GM12892 (cell line): ENCODE measurements at places on chromosomes 7 and 10.

DNA sequence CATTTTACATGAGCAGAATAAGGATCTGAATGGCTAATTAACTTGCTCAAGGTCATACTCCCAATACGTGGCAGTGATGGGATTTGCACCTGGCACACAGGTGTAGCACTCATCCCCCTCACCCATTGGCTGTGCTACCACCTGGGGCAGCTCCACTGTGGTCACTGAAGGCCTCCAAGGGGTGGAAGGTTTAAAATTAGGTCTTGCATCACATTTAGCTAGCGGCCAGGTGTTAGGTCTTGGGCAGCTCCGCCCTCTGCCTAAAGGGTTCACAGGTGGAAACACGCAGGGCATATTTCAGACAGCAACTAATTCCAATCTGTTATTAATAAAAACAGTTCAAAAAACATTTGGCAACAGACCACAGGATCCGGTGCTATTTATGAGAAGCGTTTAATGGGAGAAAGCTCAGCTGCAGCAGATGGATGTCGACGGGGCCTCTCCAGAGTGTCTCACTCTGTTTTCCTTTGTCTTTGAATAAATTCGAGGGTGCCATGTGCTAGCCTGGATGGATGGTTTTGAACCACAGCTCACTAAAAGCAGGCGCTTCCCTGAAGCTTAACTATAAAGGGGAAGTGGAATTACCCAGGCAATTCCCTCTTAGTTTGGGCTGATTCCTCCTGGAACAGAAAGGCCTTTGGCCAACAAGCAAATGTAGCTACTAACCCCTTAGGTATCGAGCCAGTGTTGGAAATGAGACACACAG, 1017.6 kb downstream of the TYW1 start:
- no peak for DNase-seq

GRCh38 chr10:24974976-24975375, 22.6 kb upstream of the PRTFDC1 start:
- DNase-seq = no peak

DNA sequence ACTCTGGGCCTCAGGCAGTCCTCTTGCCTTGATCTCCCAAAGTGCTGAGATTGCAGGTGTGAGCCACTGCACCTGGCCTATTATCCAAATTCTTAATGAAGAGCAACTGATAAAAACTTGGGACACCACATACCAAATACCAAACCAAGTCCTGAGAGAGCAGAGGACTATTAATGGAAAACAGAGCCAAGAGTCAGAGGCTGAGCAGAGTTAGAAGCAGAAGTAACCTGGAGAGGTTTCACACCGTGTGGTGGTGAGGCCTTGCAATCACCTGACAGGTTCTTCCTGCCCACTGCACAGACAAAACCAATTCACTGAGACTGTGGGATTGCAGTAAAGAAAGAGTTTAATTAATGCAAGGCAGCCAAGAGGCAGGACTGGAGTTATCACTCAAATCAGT, 16.0 kb downstream of the SSMEM1 start:
- DNase-seq = no peak

- no peak for DNase-seq
Observed at GRCh38 chr7:157767506-157768197, 430.8 kb downstream of the DNAJB6 start.

DNA sequence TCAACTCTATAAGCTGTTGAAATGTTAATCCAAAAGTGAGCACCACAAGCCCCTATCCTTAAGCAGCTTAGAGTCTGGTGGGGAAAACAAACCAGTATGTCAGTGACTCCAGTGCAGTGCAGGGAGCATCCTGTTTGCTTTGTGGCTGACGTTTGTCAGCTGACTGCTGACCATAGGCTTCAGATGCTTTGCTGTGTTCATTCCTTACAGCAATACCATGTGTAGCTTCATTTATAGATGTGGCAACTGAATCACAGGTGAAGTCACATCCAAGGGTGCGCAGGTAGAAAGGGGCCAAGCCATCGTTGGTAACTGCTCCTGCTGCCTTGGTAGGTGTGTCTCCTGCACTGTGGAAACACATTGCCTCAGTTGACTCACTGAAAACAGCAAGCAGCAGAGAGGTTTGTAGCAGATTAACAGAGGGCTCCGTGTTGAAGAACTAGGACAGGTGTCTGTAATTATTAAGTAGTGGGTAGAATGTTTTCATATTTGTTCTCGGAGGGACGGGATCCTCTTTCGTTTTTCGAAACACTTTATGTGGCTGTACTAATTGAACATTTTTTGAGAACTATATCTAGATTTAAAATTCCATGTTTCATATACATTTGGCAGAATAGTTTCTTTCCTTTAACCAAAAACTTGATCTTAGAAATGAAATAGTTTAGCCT, 2.0 kb downstream of the INSIG1 start:
- DNase-seq = no peak

DNA sequence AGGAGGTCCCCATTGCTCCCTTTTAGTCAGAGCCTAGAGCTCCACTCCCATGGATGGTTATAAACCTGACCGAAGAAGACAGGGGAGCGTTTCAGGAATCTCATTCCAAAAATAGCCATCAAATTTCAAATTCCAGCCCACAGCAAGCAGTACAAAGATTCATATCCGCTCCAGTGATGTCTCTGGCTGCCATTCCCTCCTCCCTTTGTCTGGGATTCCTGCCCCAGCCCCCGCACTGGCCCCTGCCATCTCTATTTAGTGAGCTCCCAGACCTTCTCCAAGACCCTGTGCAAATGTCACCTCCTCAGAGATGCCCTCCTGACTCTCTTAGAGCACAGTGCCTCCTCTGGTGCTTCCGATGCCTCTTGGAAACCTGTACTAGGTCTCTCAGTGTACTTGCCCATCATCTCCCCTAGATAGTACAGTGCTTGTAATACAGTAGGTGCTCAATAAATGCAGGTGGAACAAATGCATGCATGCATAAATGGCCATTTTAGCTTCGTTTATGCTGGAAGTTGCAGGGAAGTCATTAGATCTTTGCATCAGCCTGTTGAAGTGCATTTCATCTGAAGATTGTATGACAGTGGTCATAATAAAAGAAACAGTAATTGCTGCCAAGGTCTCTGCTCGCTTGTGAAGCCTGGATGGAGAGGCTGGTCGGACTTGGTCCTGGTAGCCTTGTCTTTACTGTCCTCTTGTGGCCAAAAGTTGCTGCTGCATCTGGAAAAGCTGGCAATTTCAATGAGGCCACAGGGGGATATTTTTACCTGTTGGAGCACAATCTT, 32.0 kb upstream of the HABP2 start:
- peak; percentile 33 for DNase-seq

DNA sequence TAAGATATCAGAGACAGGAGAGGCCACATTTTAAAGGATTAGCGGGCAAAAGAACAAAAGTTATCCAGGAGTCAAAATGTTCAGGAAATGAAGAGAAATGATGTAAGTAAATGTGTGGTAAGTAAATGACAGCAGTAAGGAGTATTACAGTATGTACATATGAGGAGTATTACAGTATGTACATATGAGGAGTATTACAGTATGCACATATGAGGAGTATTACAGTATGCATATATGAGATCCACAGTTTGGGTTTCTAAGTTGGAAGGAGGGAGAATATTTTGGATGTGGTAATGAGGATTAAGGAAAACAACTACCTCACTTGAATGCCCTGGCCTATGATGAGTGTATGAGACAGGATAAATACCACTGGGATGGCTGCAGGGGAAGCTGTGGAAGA, 192.4 kb upstream of the DGKB start:
- no peak for DNase-seq

DNA sequence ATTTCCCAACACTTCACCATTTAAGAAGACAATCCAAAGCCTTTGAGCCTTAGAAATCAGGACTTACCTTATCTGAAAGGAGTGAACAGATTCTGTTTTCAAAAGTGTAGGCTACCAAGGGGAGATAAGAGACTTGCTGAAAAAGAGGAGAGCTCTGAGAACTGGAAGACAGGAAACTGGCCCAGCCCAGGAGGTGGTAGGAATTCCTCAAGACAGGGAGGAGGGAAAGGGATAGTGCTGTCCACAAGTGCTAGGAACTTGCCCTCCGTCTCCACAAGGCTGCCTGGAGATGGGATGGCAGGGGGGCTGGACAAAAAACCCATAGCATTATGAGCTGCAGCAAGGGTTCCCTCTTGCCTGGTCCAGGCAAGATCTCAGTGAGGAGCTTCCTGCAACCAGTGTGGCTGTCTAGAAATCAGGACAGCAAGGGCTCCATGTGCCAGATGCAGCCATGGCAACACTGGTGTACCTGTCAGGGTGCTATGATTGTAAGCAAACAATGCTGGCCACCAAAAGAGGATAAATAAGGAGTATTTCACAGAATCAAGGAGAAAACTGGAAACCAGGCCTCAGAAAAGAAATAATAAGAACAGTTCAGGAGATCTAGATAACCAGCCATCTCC, 22.7 kb upstream of the FRMD4A start:
- DNase-seq = no peak

DNA sequence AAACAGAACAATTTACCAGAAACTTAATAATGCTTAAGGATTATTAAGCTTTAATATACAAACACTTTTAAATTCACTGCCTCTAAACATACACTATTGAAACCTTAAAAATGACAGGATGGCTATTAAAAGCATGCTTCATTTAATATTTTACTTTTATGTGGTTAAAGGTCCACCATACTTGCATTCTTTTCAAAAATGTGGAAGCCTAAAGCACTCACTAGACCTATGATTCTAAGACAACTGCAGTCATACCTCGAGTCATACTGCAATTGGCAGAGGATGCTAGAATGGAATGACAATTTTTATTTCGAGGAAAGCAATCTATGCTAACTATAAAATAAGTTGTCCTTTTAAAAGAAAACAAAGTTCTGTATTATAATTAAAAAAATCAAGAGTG, 85.3 kb downstream of the PIP4K2A start:
- DNase-seq = no peak

DNA sequence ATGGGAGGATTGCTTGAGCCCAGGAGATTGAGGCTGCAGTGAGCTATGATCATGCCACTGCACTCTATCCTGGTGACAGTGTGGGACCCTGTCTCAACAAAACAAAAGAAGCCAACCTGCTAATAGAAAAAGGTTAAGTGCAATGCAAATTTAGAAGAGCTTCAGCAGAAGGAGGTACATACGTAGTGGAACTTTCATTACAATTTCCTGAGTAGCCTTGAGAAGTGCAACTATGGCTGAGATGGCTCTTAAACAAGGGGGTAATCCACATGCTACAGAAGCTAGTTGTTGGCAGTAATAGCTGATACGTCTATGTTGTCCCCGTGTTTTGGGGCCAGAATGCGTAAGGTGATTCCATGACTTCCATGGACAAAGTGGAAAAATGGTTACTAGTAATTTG, 10.7 kb upstream of the NT5C3A start:
- DNase-seq = no peak

- no peak for DNase-seq
Observed at GRCh38 chr7:104206841-104207240, 972 bp downstream of the ORC5 start.

- DNase-seq = no peak
Observed at GRCh38 chr7:151015967-151016366, 8.3 kb downstream of the ATG9B start.

DNA sequence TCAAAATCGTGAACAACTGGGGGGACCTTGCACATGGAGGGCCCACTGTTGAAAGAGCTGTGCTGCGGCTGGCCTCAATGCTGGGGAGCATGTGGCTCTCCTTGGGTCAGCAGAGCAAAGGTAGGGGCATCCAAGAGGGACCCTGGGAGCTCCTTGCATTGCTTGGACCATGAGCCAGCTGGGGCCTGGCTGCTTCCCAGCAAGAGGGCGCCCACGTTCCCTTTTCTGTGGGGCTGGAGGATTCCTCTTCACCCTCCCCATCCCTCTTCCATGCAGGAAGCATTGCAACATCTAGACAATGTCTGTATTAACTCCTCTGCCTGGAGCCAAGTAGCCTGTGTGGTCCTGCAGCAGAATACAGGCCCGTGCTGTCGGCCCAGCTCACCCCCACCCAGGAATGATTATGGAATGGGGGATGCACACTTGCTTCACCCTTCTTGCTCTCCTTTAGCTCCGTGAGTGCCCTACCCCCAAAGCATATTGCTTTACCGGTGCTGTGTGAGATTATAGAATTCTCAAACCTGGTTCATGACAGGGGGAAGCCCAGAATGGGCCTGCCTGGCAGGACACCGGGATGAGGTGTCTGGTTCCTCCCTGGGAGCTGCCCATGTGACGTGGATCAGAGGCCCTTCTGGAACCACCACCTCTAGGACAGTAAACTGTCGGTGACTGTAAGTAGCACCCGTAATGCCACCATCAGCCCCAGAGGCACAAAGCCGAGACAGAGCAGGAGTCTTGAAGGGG, 61.9 kb downstream of the SYPL1 start:
- DNase-seq = no peak

DNA sequence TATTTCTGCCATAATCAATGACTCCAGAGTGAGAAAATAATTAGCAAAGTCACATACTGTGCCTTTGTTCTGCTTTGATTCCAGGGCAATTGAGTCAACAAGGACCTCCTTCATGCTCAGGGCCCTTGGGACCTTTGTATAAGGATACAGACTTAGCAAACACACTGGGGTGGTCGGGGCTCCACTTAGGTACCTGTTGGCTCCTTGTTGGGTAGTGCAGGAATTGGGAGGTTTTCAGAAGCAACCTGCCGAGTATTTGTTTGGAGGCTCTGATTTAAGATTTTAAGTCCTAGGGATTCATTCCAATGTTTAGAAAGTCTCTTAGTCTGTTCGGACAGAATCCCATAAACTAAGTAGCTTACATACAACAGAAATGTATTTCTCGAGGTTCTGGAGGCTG, 3.0 kb downstream of the ADCK2 start:
- no peak for DNase-seq

DNA sequence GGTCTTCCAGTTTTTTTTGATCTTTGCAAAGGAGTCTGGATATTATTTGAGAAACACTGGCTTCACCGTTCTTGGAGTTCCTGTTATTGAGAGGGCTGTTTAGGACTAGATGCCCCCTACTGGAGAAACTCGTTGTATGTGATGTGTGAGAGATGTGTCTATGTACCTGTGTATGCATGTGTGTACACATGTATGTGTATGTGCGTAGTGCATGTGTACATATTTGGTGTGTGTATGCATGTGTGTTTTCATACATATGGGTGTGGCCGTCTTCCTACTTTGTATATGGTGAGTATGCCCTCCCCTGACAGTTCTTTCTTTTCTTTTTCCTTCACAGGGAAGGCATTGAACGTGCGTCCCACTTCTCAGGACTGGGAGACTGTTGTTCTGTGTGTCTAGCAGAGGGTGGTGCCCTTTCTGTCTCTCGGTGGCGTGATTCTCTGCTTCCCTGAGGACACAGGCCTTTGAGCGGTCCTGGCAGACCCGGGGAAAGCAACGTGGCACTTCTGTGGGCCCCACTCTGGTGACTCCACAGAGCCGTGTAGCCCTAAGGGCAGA, 3.0 kb upstream of the CALHM3 start:
- DNase-seq = no peak

- DNase-seq = no peak
Observed at GRCh38 chr10:129629911-129630310, 162.9 kb downstream of the MGMT start.

DNA sequence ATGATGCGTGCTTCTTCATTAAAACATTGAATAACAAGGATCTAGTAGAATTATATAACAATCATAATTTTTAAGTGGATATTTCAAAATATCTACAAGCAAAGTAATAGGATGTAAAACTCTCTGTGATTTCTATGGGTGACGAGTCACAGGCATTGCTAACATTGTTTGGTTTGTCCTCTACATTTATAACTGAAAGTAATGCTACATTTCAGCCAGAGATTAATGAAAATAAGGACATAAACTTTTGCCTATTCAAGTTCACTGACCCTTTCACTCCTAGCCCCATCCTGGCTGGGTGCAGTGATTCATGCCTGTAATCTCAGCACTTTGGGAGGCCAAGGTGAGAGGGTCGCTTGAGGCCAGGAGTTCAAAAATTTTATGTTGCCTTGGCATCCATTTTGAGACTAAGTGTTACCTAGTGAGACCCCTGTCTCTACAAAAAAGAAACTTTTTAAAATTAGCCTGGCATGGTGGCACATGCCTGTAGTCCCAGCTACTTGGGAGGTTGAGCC, 38.4 kb upstream of the HSPA12A start:
- DNase-seq = no peak
